ENCODE measurements at places on chromosomes 13 and 19.
A peak's percentile ranks its signal among the peaks of the same experiment; 100 is the strongest.

DNA sequence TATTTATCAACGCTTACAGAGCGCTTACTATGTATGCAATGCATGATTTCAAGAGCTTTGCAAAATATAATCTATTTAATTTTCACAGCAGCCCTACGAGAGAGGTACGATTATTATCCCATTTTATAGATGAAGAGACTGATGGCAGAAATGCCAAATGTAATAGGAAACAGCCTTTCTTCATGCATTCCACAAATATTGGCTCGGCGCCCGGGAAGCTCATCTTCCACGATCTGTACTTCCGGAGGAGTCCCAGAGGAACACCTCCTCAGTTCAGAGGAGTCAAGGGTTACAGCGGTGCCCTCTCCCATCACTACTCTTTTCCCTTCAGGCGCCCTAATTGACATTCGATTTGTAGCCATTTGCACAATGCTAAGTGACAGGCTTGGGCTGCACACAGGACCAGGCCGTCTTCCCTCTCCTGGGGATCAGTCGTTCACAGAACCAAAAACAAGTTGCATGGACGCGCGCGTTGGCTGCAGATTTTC is 1.1 kb upstream of the ARHGAP35 start:
- DNase-seq: no peak

- DNase-seq: no peak
These were observed 687.2 kb upstream of the KLHL1 start for GRCh38 chr13:70795484-70795883.

DNA sequence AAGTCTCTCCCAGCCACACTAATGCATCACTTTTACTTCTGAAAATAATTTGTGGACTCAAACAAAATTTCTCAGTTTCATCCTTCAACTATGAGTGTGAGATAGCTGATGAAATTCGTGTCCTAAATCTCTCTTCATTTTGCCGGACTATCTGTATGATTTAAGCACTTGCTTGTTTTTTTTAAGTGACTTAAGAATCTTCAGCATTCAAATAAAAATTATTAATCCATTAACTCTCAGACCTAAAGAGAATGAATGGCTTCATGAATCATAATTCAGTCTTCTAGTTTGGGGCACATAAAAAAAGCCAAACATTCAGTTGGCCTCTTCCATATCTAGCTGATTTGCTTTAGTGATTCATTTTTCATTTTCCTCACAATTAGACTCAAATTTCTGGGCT is 579.5 kb downstream of the DCT start:
- no peak for DNase-seq

- DNase-seq: no peak
These were observed 51.3 kb downstream of the GPALPP1 start for GRCh38 chr13:45040622-45041021.

- DNase-seq: no peak
These were observed 199.0 kb downstream of the GGACT start for GRCh38 chr13:100389617-100390016.

- DNase-seq: no peak
These were observed 146.8 kb downstream of the FOXO1 start for GRCh38 chr13:40519637-40520036.

- no peak for DNase-seq
These were observed 739 bp downstream of the EIF3G start for GRCh38 chr19:10118960-10119359.

- no peak for DNase-seq
These were observed 2118.0 kb downstream of the PCDH9 start for GRCh38 chr13:65112123-65112522.

DNA sequence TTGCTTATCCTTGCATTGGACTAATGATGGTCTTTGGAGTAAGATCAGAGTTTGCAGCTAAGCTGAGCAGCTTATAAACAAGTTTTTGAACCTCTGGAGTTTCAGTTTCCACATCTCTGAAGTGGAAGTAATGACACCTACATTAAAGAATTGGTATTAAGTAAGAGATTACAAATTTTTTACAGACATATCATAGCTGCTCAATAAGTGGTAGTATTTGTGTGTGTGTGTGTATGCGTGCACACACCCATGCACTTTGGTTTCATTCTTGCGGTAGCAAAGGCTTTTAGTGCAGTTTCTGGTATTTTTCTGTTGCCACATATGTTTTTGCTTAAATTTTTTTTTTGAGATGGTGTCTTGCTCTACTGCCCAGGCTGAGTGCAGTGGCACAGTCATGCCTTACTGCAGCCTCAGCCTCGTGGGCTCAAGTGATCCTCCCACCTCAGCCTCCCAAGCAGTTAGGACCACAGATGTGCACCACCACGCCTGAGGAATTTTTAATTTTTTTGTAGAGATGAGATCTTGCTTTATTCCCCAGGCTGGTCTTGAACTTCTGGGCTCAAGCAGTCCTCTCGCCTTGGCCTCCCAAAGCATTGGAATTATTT is 4.5 kb downstream of the NAA16 start:
- no peak for DNase-seq

DNA sequence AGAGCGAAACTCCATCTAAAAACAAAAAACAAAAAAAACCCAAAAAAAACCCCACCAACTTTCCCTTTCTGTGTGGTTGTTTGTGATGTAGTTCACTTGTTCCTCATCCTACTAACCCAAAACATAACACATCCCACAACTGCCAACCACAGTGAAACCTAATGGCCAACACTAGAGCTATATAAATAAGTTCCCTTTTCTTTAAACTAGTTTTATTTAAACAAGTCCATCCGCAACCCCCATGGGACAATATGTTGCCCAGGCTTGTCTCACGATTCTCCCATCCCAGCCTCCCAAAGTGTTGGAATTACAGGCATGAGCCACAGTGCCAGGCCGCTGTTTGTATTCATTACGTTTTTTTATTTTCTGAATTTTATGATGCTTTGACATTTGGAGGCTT is 71.2 kb upstream of the ADGRE5 start:
- no peak for DNase-seq

GRCh38 chr19:17235971-17236777 is 9.5 kb downstream of the NR2F6 start:
- no peak for DNase-seq

GRCh38 chr13:99281811-99282263 is 23.7 kb upstream of the GPR18 start:
- DNase-seq: peak; percentile 78

GRCh38 chr19:17794731-17795494 is at the start of gene B3GNT3:
Gene B3GNT3, plus strand, starts transcription at chr19:17795138. Its CDS starts 12,670 bp downstream, at chr19:17807808.
- DNase-seq: no peak

GRCh38 chr19:2043961-2044708 is 6.9 kb downstream of the MKNK2 start:
- DNase-seq: no peak

- DNase-seq: no peak
These were observed 14.4 kb upstream of the ANKRD10 start for GRCh38 chr13:110929104-110929777.

- DNase-seq: no peak
These were observed 38.3 kb downstream of the PEX11G start for GRCh38 chr19:7450243-7451223.

- no peak for DNase-seq
These were observed 40.6 kb upstream of the ZNF681 start for GRCh38 chr19:23799321-23799720.

- DNase-seq: no peak
These were observed 85.3 kb downstream of the GADD45B start for GRCh38 chr19:2561221-2561620.

DNA sequence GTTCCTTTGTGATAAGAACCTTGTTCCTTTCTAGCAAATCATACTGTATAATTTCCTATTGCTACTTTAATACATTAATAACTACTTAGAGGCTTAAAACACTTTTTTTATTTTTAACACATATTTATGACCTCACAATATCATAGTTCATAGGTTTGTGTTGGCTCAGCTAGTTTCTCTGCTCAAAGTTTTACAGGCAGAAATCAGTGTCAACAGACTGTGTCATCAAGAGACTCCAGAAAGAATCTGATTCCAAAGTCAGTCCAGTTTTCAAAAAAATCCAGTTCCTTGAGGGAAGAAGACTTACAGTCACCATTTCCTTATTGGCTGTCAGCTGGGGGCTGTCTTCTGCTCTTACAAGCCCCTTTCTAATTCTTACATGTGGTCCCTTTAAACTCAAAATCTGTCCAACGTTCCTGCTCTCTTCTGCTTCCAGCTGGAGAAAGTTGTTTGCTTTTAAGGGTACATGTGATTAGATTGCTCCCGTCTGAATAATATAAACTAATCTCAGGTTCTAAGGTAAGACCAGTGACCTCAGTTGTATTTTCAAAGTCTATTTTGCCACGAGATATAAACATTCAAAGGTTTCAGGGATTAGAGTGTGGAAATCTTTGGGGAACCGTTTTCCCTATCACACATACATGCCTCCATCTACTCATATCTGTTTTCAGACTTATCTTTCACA is 267.3 kb upstream of the SLITRK5 start:
- DNase-seq: no peak

GRCh38 chr19:35151273-35152065 is 3.1 kb upstream of the FXYD5 start:
- no peak for DNase-seq

DNA sequence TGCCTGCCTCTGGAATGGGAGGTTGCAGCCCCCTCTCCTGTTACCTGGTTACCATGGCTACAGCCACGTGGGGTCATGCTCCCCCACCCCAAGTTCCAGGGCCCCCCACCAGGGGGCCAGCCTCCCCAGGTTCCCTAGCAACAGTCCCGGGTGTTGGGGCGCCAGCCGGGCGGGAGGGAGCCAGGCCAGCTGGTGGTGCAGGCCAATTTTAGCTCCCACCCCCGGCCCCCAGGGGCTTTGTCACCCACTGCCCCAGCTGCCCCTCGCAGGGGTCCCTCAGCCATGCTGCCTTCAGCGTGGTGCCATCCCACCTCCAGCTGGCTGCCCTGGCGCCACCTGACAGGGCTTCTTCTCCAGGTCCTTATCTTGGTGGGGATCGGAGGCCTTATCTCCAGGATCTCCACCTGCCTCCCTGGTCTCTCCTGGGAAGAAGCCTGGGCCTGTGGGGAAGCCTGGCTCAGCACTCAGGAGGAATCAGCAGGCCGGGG is 3.0 kb downstream of the MARK4 start:
- DNase-seq: no peak

DNA sequence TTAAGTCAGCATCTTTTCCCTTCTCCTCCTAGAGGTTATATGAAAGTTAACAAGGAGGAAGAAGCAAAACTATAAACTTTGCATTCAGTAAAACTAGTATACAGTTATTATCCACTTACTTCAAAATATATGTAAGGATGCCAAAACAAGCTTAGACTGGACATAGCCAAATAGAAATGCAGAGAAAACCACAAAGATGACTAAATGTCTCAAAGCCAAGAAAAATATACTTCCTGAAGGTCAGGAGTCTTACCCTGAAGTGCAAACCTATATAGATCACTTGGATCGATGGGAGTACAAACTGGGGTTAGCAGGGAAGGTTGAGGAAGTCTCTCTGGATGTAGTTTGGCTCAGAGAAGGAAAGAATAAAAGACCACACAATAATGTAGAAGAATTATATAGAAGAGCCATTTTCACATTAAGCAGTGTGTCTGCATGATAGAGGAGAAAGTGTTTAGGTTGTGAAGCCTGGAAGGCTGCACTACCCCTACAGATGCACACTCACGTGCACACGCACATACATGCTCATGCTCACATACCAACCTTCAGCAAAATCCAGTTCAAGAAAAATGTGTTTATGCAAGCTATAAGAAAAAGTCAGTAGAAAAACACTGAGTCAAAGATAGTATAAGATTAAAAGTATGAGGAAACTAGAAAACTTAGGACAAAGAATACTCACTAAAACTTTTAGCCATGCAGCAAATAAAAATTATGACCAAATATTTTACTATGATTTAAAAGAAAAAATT is 112.1 kb upstream of the RXFP2 start:
- DNase-seq: no peak

DNA sequence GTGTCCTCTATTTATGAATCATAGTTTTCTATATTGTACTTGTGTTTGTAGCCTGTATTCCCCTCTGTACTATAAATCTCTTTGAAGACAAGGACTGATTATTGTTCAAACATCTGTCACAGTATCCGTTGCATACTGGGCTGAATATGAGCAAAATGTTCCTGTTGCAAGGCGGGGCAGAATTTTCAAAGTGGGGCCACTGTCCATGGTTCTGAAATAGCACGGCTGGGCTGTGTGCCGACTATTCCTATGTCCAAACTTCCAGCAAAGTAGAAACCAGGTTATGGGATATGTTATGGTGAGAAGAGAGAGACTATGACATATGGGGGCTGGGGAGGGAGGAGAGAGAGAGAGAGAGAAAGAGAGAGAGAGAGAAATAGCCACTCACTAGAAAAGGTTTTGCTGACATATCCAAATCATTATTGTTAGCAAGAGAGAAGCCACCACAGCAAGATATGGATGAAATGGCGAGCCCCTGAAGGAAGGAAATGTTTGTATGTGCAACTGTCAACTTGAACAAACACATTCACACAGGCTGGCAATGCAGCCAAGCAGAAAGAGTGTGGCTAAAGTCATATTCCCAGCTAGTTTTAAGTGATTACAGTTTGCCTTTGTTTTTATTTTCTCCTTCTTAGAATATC is 107.0 kb upstream of the GPR12 start:
- no peak for DNase-seq

DNA sequence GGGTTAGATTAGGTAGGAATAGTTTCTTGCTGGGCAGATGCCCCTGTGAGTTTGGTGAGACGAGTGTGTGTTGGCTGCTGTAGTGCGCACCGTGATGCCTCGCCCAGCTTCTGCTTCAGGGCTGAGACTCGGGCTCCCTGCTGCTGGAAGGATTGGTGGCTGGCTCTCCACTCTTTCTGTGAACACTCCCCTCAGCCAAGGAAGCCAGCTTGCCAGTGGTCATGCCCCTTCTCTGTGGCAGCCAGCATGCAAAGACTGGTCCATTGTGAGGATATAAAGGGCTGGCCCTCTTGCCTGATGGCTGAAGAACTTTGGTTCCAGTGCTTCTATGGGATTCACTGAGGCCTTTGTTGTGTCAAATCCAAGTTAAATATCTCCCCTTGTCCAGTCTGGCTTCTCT is 2.9 kb upstream of the HTR2A start:
- DNase-seq: no peak

- no peak for DNase-seq
These were observed 113.9 kb upstream of the IRS2 start for GRCh38 chr13:109900320-109900719.

DNA sequence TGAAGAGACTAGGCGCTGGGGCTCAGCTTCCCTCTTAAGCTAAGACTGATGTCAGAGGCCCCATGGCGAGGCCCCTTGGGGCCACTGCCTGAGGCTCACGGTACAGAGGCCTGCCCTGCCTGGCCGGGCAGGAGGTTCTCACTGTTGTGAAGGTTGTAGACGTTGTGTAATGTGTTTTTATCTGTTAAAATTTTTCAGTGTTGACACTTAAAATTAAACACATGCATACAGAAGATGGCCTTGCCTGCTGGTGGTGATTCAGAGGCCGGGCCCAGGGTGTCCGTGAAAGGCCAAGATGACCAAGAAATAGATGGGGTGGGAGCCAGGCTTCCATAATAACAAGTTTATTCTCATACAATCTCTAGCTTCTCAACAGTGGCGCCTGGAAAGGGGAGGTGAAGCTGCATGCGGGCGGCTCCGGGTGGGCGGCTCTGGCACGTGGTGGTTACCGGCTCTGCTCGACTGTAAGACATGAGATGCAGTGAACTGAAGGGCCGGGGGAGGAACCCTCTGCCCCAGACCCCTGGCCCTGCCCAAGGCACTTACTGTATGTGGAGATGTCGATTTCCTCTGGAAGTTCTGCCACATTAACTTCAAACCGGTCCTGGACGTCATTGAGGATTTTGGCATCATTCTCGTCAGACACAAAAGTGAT is 10.5 kb downstream of the DDX39A start:
- DNase-seq: no peak

Measured in T-helper 2 cell (primary cell).